NCI-H526 treated with DMSO at 0.1 percent for 48 hours (cell line): ENCODE measurements at places on chromosomes 2 and 18.

DNA sequence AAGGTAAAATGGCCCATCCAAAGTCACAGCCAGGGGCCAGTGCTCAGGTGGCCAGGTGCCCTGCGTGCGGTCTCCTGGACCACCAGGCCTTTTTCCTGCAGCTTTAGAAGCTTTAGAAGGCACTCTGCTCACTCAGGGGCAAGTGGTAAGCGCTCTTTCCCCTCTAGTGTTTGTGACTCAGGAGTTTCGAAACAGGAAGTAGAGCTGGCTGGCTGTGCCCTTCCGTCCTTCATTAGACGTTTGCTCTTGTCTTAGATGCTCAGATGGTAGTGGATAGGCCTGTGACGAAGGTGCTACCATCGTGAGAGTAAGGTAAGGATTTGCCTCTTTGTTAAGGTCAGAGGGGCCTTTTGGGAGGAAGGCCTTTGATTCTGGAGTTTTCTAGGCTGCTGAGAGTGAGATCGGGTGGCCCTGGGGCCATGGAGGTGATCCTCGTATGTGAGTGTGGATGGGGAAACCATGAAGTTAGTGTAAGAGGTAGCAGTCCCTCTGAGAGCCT lies at the start of gene CASP8:
Gene CASP8, plus strand, starts transcription at position 235 of the 499 bp plus-strand sequence. CDS start 5,951 bp downstream, outside the sequence.
- no peak for DNase-seq

DNA sequence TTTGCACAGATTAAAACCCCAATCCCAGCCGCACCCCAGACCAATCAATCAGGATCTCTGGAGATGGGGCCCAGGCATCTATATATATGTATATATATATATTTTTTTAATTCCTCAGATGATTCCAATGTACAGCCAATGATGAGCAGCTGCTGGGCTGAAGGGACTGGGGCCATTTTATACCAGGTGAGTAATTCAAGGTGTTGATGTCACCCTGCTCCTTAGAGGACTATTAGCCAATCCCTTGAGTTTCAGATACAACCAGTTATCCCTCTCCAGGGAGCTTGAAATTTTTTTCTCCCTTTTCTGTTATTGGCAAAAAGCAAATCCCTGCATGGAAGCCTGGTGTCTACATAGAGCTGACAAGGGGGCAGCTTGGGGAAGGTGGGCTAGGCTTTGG lies 59.8 kb downstream of the MCFD2 start:
- no peak for DNase-seq

GRCh38 chr2:218992703-218993344 lies 398 bp downstream of the CRYBA2 start:
- DNase-seq = peak; percentile 25

GRCh38 chr18:48605408-48605845 lies 66.6 kb downstream of the CTIF start:
- DNase-seq = no peak

- no peak for DNase-seq
Measured at GRCh38 chr2:115624332-115624731, 1181.9 kb downstream of the DPP10 start.

DNA sequence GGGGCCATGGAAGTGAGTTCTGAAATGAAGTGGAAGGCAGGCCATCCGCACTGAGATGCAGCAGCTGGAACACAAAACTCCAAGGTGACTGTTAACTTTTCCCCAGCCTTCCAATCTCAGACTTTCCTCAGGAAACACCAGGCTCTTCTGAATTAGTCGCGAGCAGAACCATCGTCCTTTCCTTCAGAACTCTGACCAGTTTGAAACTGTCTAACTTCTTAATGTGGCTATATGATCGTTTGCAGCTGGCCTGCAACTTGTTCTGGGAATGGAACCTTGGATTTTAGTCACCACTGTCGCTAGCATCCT lies 620 bp upstream of the RPL37A start:
- no peak for DNase-seq

DNA sequence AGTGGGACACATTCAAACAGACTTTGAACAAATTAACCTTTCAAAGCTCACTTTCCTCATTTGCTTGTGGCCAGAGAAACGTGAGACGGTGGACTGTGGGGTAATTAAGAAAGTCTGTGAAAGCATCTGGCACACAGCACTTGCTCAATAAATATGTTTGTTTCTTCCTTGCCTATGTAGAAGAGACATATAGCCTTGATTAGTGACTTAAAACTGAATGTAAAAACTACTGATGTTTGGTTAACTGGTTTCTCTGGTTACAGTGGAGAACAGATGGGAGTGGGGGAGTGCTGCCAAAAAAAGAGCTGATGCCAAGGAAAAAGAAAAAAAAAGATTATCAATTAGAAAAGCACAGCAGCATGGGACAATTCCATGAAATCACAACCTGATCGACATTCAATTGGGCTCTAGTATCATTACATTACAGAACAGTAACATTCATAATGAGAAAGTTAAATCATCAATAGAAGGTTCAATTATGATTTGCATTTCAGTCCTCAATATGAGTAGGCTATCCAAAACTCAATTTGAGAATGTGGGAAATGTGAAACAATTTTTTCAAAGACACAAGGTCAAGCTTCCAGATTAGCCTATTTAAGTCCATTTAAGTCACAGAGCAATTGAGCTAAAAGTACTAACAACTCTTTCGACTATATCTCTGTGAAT lies 14.7 kb downstream of the CUL3 start:
- no peak for DNase-seq

GRCh38 chr2:201644001-201644400 lies 698 bp upstream of the TMEM237 start:
- DNase-seq = no peak

GRCh38 chr2:45869165-45869501 lies 217.7 kb downstream of the PRKCE start:
- DNase-seq = no peak

GRCh38 chr18:60925892-60926291 lies 407.3 kb upstream of the CDH20 start:
- DNase-seq = no peak

GRCh38 chr2:219777388-219777787 lies 150.0 kb downstream of the SLC4A3 start:
- no peak for DNase-seq

DNA sequence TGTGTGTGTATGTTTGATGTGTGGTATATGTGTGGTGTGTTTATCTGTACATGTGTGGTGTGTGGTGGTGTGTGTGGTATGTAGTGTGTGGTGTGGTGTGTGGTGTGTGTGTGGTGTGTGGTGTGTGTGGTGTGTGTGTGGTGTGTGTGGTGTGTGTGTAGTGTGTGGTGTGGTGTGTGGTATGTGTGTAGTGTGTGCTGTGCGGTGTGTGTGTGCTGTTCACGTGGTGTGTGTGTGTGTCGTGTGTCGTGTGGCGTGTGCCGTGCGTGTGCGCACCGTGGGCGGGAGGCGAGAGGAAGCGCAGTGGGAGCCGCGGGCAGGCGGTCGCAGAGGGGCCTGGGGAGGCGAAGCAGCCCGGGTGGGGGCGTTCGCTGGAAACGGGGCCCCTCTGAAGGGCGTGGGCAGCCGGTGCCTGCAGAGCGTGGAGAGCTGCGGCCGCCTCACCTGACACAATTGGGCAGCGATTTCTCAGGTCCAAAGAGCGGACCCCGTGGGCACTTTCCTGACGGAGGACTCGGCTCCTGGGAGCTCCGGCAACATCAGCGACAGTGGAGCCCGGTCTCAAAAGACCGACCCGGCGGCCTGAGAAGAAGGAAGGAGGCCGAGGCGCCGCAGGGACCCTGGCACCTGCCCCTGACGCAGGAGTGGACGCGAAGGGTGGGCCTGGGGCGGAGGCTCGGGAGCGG lies 741.1 kb upstream of the SALL3 start:
- no peak for DNase-seq

DNA sequence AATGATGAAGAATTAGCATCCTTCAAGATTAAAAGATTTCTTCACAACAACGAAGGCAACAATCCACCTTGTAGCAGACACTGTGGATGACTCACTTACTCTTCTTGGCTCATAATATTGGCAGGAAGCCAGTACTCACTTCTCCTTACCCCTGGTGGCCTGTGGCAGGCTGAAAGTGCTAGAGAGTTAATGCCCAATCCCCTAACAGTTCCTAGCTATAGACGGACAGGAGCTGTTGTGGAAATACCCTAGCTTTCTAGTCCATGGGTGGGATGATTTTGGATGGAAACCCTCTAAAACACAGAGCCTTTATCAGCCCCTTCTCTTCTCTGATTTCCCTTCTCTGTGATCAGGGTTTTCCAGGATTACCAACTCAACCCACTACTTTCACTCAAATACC lies 128.6 kb upstream of the NYAP2 start:
- DNase-seq = no peak

- peak; percentile 95 for DNase-seq
Measured at GRCh38 chr2:73983322-73984202, 1.1 kb upstream of the TET3 start.

DNA sequence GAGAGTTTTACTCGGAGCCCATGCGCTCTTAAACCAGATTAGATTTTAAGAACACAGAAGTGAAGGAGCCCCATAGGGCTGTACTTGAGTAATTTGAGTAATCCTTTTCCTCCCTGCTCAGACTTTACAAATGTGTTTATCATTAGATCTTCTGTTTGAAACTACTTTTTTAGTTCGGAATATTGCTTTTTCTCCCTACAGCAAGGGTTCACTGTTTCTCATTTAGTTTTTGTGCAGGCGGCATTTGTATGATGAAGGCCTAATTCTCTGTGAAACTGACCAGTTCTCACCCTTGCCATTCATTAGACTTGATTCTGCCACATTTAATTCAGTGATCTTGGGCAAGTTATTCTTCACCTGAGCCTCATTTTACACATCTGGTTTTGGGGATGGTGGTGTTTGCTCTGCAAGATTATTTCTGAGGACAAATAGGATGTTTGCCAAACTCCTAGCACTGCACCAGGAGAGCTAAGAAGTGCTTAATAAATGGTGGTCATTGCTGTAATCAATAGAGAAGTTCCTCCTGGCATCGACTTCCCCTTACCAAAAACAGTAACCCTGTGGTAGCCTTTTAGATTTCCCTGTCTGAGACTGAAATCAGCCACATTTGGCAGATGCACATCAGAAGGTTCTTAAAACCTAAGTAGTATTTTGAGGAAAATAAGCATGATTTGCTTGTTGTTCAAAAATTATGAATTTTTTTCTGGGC lies 2.2 kb downstream of the B3GNT2 start:
- DNase-seq = no peak

DNA sequence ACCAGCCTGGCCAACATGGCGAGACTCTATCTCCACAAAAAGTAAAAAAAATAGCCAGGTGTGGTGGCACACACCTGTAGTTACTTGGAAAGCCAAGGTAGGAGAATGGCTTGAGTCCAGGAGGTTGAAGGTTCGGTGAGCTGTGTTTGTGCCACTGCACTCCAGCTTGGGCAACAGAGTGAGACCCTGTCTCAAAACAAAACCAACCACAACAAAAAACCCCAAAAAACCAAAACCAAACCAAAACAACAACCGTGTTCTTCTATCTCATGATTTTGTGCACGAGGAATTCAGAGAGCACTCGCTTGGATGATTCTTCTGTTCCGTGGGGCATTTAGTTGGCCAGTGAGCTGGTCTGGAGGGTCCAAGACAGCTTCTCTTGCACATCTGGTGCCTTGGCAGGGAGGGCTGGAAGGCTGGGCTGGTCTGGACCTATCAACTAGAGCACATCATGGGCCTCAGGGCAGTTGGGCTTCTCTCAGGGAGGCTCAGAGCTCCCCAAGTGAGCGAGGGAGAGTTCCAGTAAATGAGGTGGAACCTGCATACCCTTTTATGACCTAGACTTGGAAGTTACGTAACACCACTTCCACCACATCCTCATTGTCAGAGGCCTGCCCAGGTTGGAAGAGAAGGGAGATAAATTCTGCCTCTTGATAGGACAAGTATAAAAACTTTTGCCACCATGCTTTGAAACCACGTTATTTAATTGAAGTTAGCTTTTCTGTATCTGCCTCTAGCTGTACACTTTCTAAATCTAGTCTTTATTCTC lies 25.2 kb downstream of the SIX2 start:
- no peak for DNase-seq

DNA sequence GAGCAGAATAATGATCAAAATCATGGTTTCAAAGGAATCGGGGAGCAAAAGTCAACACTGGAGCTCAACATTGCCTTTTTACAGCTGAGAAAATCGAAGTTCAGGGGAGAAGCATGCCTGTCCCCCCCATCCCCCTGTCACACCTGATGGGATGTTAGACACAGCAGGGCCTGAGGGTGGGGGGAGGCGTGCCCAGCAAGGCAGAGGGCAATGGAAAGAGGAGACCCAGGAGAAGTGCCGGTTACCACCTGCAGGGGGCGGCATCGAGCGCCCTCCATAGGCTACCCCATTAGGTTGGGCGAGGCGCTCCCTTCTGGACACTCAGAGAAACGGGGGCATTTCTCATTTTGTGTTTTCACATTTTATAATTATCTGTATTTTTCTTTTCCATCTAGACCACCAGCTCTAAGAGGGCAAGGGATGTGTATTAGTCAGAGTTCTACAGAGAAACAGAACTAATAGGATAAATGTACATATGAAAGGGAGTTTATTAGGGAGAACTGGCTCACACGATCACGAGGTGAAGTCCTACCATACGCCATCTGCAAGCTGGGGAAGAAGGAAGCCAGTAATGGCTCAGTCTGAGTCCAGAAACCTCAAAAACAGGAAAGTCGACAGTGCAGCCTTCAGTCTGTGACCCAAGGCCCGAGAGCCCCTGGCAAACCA lies 271.3 kb downstream of the LRATD1 start:
- no peak for DNase-seq

DNA sequence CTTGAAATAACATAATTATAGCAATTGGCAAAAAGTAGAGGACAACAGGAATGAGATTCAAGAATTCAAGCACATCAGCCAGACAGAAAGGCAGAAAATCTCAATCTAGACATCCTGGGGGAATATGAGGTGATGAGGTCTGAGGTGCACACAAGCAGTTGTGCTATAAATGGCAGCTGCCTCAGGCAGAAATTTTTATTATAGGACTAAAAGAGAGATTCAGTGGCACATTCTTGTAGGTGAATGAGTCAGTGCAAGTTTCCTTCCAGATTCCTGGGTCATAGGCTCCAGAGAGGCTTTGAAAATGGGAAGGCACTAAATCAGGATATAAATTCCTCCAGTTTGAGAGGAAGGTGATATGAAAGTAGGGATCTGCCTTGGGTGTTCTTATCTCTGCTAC lies 127.2 kb upstream of the THSD7B start:
- DNase-seq = no peak

GRCh38 chr18:47999801-48000248 lies 69.4 kb upstream of the SMAD2 start:
- no peak for DNase-seq

DNA sequence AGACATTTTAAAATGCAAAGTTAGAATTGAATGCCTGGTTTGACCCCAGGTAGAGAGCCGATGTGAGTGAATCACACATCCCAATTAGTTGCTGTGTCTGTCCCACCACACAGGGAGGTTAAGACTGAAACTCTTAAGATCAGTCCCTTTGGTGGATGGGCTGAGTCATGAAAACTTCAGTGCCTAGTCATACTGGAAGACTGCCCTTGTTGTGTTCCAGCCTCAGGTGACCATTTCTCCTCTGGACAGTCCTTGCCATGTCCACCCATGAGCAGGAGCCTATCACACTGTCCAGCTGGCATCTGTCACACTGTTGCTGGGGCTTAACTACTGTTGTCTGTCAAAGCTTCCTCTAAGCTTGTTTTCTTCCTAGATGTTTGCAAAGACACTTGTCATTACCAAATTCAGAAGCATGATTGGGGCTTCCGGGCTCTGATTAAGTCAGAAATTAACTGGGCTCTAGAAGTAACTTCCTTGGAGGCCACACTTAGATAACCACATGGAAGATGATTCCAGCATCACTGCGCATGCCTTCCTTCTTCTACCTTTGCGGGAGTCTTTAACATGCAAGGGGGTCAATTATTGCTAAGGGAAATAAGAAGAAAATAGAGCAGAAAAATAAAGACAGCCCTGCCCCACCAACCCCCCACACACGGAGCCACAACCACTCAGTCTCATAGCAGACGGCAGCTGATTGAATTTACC lies 21.3 kb downstream of the CYRIA start:
- no peak for DNase-seq

- DNase-seq = no peak
Measured at GRCh38 chr2:3356799-3357198, 20.8 kb downstream of the EIPR1 start.
